ENCODE measurements at places on chromosomes 16 and 17.
A peak's percentile ranks its signal among the peaks of the same experiment; 100 is the strongest.

GRCh38 chr17:64025732-64026294 lies 5.4 kb upstream of the ICAM2 start:
- peak; percentile 60 for DNase-seq

- no peak for DNase-seq
Measured at GRCh38 chr16:78892951-78893733, 707.4 kb downstream of the MAF start.

DNA sequence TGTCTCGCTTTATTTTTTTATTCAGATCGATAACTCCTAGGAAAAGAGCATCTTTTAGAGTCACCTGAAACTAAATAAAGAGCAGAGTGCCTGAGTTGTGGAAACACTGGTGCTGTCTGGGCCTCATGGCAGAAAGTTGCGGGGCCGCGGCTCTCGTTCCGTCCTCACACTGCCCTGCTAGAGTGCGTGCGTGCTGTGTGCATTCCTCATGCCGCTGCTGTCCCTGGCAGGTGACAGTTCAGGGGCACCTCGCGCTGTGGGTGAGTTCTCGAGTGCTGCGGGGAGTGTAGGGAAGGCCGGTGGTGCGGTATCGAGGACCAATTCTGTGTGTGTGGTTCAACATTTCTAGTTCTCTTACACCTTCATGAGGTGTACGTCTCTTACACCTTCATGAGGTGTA lies 136.6 kb downstream of the RPTOR start:
- DNase-seq, result no peak

DNA sequence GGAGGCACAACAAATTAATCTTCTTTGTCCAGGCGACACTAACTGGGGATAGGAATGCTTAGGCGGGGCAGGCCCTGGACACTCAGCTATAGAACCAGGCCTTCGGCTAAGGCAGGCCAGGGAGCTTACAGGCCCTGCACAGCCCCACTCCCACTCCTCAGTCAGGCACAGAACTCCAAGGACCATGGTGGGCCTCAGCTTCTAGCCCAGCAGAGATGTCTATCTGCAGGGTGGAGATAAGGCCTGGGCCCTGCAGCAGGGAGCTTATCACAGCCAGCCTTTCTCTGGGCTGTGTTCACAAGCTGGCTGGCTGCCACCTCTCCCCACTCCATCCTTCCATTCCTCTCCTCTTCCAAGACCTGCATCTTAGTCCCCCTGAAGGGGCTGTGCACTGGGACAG lies 68.1 kb downstream of the TMEM132E start:
- DNase-seq, result no peak

DNA sequence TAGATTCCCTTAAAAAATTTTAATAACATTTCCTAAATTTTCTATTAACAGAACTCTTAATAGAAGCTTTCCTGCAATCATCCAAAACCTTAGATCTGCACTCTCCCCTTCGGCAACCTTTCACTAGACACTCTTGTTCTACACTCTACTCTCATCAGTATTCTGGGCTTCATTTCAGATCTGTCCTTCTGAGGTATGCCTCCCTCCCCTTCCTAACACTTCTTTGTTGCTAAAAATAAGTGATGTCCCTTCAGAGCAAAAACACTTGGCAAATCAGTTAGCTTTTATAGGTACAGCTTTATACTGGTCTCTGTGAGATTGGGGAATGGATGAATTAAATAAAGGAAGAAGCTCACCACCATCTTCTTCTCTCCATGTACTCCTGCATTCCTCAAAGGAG lies 28.2 kb upstream of the GNAO1 start:
- no peak for DNase-seq

GRCh38 chr16:68233085-68233834 lies 2.7 kb downstream of the ESRP2 start:
- no peak for DNase-seq

- DNase-seq, result no peak
Measured at GRCh38 chr17:49523196-49523595, 28.1 kb downstream of the NGFR start.

- no peak for DNase-seq
Measured at GRCh38 chr16:87947356-87948118, 3.7 kb upstream of the BANP start.
